ENCODE measurements at places on chromosomes 4 and X.

GRCh38 chr4:94389595-94390267 lies 47.1 kb upstream of the HPGDS start:
- DNase-seq = no peak

GRCh38 chr4:43126595-43126994 lies 234.1 kb downstream of the GRXCR1 start:
- no peak for DNase-seq

GRCh38 chrX:97328853-97329390 lies 445.2 kb downstream of the RPA4 start:
- no peak for DNase-seq

DNA sequence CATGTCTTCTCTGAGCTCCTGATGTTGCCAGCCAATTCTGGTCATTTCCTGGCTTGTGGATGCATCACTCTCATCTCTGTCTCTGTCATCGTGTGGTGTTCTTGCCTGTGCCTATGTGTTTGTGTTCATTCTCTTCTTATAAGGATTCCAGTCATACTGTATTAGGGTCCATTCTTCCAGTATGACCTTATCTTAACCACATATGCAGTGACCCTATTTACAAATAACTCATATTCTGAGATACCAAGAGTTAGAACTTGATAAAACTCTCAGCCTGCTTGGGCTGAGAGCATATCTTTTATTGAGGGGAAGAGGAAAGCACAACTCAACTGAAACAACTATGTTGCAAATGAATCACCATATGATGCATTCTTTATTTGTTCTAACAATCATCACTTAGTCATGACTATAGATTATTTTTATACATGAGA lies 189.0 kb upstream of the ANXA10 start:
- no peak for DNase-seq

- no peak for DNase-seq
Observed at GRCh38 chrX:42783451-42783850, 5.5 kb upstream of the PPP1R2C start.

GRCh38 chrX:16814597-16814996 lies 28.3 kb downstream of the TXLNG start:
- no peak for DNase-seq

DNA sequence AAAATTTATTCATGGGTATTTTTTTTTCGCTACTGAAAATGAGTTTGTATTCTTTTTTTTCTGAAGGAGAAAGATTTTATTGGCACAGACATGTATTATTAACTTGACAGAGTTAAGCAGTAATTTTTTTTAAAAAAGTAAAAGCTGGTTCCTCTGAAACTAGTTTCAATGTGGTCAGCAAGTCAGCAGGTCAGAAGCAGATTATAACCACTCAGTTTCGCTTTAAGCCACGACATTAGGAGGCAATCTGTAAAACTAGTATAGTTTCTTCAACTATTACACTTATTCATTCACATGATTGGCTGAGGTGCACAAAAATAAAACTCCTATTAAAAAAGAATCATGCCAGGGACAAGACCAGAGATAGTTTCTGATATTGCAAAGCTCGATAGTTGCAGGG lies 714.2 kb upstream of the PCDH7 start:
- no peak for DNase-seq

- no peak for DNase-seq
Observed at GRCh38 chr4:152117520-152117919, 356.7 kb upstream of the GATB start.

DNA sequence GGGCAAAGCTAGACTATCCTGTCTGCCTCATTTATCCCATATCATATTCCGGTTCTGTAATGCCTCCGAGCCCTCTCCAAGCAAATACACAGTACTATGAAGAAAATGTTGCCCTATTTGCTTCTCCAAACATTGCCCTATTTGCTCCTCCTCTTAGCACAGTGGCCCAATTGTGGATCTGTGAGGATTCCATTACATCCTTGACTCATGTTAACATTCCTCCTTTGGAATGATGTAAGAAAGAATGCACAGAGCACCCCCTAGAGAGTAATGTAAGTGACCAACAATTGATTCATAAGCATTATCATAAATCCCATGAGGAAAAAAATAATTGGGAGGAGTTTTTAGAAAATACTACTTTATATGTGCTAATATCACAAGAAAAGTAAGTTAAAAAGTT lies 11.3 kb upstream of the BTC start:
- DNase-seq = no peak

DNA sequence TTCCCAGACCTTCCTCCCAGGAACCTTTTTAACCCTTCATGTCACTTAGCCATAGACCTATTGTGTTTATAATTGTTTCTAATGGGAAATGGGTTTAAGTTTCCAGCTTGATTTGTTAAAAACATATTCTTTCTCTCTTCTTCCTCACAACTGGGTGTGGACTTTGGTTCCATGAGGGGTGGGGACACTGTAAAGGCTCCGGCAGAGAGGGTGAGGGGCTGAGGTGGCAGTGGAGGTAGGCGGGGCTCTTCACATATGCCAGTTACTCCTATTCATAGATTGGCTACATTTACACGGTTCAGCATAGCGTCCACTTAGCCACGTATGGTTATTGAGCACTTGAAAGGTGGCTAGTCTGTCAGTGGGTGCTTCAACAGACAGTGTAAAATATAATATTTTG lies 7.8 kb downstream of the INTS6L start:
- no peak for DNase-seq

- no peak for DNase-seq
Observed at GRCh38 chrX:21875013-21875412, 19.2 kb downstream of the YY2 start.

GRCh38 chr4:11021333-11021732 lies 336.8 kb upstream of the CLNK start:
- no peak for DNase-seq

DNA sequence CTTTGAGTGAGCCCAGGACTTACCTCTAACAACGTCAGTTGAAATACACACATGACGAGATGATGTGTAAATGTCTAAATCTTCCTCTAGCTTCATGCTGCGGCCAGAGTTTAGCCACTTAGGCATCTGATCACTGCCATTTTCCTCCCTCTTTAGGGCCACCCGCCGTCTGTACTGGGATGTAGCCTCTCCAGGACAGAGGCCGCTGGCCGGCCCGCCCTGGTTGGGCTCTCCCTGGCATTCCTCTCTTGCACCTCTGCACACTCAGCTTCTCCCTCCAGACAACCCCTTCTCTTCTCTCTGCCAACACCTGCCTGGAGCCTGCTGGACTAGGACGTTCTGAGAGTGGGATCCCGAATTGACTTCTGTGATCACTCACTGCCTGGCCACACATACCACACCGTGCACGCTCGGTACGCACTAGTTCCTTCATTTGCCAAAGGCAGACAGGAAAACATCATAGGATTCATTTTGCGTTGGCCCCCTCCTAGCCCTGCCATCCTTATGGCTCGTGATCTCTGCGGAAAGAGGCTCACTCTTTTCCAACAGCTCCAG lies 33.6 kb downstream of the RNF212 start:
- DNase-seq = no peak

GRCh38 chrX:72540318-72540717 lies 32.3 kb downstream of the HDAC8 start:
- no peak for DNase-seq

DNA sequence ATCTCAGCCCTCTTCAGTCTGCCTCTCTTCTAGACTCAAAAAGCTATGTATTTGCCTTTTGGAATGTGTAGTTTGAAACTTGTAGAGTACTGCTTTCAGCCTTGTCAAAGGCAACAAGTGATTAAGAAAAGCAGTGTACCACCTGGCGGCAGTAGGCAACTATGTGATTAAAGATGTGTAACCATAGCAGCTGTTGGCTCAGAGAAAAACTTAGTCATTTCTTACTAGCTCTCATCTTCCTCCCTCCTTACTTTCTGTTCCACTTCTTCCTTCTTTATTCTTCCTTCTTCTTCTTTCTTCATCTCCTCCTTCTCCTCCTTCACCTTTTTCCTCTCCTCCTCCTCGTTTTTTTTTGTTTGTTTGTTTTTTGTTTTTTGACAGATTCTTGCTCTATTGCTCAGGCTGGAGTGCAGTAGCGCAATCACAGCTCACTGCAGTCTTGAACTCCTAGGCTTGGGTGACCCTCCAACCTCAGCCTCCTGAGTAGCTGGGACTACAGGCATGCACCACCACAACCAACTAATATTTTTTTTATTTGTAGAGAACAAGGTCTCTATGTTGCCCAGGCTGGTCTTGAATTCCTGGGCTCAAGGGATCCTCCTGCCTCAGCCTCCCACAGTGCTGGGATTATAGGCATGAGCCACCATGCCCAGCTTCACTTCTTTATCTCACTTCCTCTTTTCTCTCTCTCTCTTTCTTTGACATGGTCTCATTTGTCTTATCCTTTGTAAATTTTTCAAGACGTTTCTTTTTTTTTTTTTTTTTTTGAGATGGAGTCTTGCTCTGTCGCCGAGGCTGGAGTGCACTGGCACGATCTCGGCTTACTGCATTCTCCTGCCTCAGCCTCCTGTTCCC lies 32.6 kb downstream of the ABHD18 start:
- no peak for DNase-seq

DNA sequence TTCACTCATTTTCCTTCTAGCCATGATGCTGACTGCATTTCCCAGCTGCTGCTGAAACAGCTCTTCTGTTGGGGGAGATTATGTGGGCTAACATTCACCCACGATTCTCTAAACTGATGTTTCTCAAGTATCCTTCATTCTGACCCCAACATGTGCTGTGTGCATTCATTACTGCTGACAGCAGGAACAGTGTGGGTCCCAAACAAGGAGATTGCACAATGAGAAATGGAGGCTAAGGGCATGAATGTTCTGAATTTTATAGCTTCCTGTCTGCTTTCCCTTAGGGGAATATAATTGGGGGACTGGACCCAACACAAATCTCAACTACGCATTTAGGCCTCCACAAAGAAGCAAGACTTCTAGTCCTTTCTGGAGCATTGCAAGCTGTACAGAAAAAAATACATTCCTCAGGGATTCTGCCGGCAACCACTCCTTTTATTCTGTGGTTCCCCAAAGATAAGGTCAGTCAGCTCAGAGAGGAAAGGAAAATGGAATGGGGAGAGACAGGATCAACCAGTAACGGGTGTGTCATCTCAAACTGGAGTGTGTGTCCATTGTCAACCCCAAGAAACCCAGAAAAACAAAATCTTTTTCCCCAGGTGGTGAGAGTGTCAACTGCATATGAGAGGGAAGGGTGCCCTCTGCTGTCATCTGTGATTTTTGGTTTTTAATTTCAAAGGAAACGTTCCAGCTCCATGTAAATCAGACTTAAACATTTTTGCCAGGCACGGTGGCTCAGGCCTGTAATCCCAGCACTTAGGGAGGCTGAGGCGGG lies 81.5 kb upstream of the EGFL6 start:
- peak; percentile 41 for DNase-seq

GRCh38 chr4:150889306-150889705 lies 125.8 kb downstream of the LRBA start:
- no peak for DNase-seq

GRCh38 chr4:151604238-151604637 lies 156.6 kb downstream of the GATB start:
- DNase-seq = no peak

DNA sequence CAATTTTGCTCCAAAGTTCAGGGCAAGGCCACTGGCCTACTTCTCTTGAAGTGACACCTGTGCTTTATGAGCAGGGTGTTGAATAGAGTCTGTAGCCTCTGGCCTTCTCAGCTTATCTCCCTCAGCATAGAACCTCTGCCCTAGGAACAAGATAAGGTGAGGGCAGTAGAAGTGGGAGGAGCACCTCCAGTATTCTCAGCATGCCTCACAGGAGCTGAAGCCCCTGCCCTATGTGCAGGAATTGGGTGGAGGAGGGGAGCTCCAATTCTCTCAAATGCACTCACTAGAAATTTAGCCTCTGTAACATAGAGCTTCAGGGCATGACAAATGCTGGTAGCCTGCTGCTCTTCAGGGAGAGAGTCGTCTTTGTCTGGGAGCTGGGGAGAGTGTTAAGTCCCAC lies 479.3 kb downstream of the IL1RAPL1 start:
- DNase-seq = no peak

DNA sequence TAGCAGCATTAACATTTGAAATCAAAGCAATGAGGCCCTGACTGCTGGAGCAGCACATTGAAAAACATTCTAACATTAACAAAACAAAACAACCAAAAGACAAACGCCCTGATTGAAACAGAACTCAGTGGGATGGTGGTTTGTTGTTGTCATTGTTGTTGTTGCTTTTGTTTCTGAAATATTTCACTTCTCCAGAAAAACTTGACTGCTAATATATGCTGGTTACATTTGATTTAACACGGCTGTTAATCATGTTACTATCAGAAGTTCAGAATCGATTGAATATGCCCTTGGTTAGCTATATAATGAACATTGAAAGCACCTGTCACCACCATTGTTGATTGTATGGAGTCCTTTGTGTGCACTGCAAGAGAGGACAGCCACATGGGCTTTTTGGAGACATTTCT lies 790.4 kb upstream of the GALNTL6 start:
- no peak for DNase-seq

DNA sequence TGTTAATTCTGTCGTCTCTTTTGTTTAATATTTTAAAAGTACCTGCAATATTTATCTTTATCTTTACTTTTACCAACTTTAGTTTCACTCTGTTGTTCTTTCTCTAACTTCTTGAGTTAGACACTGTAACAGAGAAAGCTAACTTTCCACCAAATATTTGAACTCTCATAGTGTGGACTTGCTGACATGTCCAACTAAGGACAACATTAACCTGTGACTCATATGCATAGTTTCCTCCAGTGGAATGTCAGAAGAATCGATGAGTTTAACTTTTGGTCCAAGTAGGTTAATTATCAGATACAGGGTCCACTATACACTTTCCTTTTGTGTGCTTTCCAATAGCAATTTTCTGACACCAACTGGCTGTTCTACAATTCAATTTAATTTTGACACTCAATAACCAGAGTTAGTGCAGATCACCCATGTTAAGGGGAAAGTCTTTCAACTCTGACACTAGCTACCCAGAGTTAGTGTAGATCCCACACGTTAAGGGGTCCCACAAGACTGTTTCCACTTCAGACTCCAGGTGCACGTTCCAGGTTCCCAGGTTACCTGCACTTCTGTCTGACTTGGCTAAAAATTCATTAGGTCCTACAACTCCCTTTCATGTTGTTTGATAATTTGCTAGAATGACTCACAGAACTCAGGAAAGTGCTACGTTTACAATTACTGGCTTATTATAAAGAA lies 559.0 kb upstream of the AMOT start:
- no peak for DNase-seq

DNA sequence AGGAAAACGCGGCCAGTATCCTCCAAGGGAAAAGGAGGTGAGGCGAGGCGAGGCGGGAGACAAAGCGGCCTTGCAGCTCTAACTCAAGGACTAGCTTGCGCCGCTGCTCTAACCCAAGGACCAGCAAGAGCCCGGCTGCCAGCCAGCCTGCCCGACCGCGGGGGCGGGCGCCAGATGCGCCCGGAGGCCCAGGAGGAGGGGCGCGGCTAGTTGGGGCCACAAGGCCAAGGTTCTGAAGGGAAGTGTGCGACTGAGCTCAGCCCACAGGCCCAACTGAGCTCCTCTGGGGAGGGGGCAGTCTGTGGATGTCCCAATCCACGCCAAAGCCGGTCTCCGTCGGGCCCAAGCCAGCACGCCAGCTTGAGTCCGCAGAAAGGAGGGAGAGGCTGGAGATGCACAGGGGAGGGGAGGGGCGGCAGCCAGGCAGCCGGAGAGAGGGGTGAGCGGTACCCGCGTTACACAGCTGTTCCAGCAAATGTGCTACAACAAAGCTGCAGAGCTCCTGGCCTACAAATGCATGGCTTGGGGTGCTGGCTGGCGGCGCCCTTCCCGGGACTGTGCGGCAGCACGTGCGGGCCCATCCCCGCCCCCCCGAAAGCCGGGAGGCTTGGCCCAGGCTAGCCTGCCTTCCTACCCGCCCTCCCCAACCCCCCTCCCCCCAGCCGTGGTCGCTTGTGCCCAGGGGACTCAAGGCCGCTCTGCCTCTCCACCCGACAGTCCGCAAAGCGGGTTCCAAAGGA lies 637 bp downstream of the AMER1 start:
- no peak for DNase-seq

All from SHP77 treated with DMSO at 0.1 percent for 48 hours (cell line).